Upper lobe of left lung (tissue), 6 donors: ENCODE measurements at places on chromosomes 4 and X. TPM values are rescaled to one million over a fixed set of nuclear protein-coding genes. Genes with fewer than 3 reads are reported as not detected.

Gene ASB12
- total RNA-seq, result not detected

Gene RPS6KA6
- 1.4 TPM for total RNA-seq

DNA sequence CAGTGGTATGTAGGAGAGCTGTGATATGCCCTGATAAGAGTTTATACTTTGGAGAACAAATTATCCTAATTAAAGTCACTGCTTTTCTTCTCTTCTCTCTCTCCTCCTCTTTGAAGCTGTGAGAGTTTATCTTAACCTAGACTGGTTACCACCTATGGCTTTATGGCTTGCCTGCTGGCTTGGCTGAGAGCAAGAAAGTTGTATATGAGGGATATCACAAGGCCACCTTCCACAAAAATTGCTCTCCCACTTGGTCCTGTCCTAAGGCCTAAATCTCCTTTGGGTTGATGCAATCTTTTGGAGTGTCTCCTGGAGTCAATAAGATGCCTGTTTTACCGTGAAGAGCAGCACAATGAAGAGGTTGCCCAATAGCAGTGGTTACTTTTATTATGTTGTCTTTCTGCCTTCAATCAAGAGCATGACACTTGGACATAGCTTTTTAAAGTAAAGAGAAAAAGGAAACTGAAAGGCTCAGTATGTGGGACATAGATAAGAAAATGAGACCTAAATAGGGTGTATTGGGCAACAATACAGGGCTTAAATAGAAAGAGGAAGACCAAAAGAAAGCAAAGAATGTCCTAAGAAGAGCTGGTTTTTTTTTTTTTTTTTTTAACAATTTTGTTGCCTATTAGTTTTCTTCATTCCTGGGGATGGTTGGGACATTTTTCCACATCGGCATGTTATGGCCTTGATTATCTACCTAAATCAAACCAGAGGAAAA, 9.2 kb downstream of the GUCY1A1 start:
- no peaks in the 10 kb centered on the region for H3K36me3 ChIP-seq
- H3K27ac ChIP-seq, result peak overlapping the region; percentile 70
- no peak for DNase-seq
- peak overlapping the region; percentile 7 for H3K4me3 ChIP-seq
- no peaks in the 10 kb centered on the region for H3K27me3 ChIP-seq
- H3K4me1 ChIP-seq, result peaks cover 26% of the 10 kb centered on the region

DNA sequence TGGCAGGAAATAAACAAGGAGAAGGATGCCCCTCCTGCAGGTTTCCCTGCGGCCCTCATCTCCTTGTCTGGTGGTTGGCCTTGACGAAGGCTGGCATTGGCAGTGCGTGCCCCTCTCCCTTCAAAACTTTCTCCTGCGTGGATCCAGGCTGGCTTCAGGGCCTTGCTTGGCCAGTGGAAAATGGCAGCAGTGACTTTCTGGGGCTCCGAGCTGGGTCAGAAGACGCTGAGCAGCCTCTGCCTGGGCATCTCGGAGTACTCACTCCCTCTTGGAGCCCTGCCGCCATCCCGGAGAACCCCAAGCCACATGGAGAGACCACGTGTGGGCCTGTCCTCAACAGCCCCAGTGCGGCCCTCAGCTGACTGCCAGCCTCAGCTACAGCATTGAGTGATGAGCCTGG, 39.5 kb downstream of the ADRA2C start:
- H3K27ac ChIP-seq, result no peak overlapping the region
- H3K27me3 ChIP-seq, result no peaks in the 10 kb centered on the region
- no peaks in the 10 kb centered on the region for H3K36me3 ChIP-seq
- no peaks in the 10 kb centered on the region for H3K4me1 ChIP-seq
- H3K4me3 ChIP-seq, result no peak overlapping the region

- no peak overlapping the region for H3K4me3 ChIP-seq
- H3K4me1 ChIP-seq, result no peaks in the 10 kb centered on the region
- no peaks in the 10 kb centered on the region for H3K27me3 ChIP-seq
- DNase-seq, result no peak
Observed at GRCh38 chr4:3234171-3235029, 14.6 kb upstream of the MSANTD1 start.

GRCh38 chrX:86370927-86371326, 222.7 kb downstream of the DACH2 start:
- no peak for DNase-seq
- no peak overlapping the region for H3K4me3 ChIP-seq
- no peaks in the 10 kb centered on the region for H3K4me1 ChIP-seq
- no peak overlapping the region for H3K27ac ChIP-seq

GRCh38 chr4:159016593-159017024, 86.3 kb upstream of the RAPGEF2 start:
- no peaks in the 10 kb centered on the region for H3K36me3 ChIP-seq
- H3K4me1 ChIP-seq, result no peaks in the 10 kb centered on the region
- H3K4me3 ChIP-seq, result no peak overlapping the region
- no peak for DNase-seq

- H3K27me3 ChIP-seq, result no peaks in the 10 kb centered on the region
- no peak overlapping the region for H3K4me3 ChIP-seq
- H3K4me1 ChIP-seq, result peaks cover 6% of the 10 kb centered on the region
- DNase-seq, result no peak
Observed at GRCh38 chr4:56788081-56788480, 33.4 kb downstream of the SPINK2 start.

GRCh38 chr4:179750374-179750773, 2308.1 kb upstream of the AGA start:
- DNase-seq, result no peak
- no peaks in the 10 kb centered on the region for H3K27me3 ChIP-seq
- H3K4me3 ChIP-seq, result no peak overlapping the region
- H3K27ac ChIP-seq, result no peak overlapping the region
- no peaks in the 10 kb centered on the region for H3K4me1 ChIP-seq
- no peaks in the 10 kb centered on the region for H3K36me3 ChIP-seq

GRCh38 chr4:83851261-83852084, 315.6 kb downstream of the GPAT3 start:
- H3K27me3 ChIP-seq, result no peaks in the 10 kb centered on the region
- no peak overlapping the region for H3K27ac ChIP-seq
- no peaks in the 10 kb centered on the region for H3K4me1 ChIP-seq

- no peaks in the 10 kb centered on the region for H3K4me1 ChIP-seq
- H3K36me3 ChIP-seq, result no peaks in the 10 kb centered on the region
- no peak overlapping the region for H3K27ac ChIP-seq
Observed at GRCh38 chr4:87399148-87399547, 8.2 kb upstream of the HSD17B11 start.

DNA sequence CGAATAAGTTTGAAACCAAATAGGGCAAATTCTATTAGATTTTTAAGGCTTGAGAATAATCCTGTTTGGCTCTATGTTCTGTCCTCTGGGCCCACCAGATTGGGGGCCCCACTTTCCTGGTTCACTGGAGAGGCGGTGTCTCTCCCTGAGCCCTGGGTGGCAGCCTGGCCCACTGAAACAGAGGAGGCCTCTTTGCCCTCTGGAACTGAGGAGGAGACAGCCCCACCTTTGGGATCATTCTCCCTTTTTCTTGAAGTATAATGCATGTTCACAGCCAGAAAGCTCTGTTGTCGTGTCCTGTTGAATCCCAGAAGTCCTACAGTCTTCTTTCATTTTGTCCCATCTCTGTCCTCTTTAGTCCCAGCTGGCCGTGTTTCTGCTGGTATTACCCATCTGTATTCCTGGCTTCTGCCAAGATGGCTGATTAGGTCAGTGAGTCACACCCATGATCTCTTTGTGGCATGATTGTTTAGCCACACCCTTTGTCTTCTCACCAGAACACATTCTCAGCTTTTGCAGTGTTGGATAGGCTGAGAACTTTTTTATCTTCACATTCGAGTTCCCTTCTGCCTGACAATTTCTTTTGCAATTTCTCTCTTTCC, 8.1 kb upstream of the TBC1D25 start:
- H3K4me1 ChIP-seq, result no peaks in the 10 kb centered on the region
- DNase-seq, result no peak
- no peaks in the 10 kb centered on the region for H3K27me3 ChIP-seq
- no peak overlapping the region for H3K4me3 ChIP-seq

DNA sequence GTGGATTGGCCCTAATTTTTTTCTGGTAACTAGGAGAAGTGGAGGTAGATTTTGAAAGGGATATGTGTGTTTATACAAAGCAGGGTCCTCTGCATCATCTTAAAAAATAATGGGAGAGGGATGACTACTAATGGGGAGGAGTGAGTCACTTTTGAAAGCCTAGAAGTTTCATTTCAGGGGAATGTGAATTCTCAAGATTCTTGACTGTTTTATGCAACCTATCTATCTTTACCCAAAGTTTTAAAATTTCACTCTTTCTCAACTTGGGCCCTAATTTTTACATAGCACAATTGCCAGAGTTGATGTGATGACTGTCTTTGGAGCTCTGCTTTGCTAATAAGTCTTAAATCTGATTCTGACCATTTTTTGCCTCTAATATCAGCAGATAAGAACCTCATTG, 445.2 kb downstream of the GRXCR1 start:
- no peak overlapping the region for H3K4me3 ChIP-seq
- no peaks in the 10 kb centered on the region for H3K27me3 ChIP-seq
- no peak overlapping the region for H3K27ac ChIP-seq
- no peak for DNase-seq

GRCh38 chr4:147288512-147288911, 192.4 kb upstream of the EDNRA start:
- DNase-seq, result no peak
- no peaks in the 10 kb centered on the region for H3K36me3 ChIP-seq
- H3K4me1 ChIP-seq, result no peaks in the 10 kb centered on the region
- no peaks in the 10 kb centered on the region for H3K27me3 ChIP-seq

DNA sequence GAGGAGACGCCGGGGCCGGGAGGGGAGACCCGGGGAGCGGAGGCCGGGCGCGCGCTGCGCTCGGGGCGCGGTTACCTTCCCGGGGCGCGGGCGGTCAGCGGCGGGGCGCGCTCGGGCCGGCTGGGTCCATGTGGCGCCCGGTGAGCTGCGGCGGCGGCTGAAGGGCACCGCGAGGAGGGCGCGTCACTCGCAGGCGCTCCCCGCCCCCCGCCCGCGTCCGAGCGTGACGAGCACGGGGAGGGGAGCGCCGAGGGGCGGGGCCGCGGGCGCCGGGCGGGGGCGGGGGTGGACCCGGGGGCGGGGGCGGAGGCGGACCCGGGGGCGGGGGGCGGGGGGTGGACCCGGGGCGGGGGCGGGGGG, at the start of gene CPLX1:
Gene CPLX1, minus strand, starts transcription at position 159 of the 360 bp plus-strand sequence. CDS start 1,607 bp downstream, outside the sequence.
- H3K27me3 ChIP-seq, result no peaks in the 10 kb centered on the region
- H3K27ac ChIP-seq, result no peak within 1 kb of the TSS
- no peak within 1 kb of the TSS for H3K4me3 ChIP-seq
- peaks cover 27% of the 10 kb centered on the region for H3K4me1 ChIP-seq
- H3K36me3 ChIP-seq, result no peaks in the 10 kb centered on the region

GRCh38 chrX:74232859-74233258, 71.1 kb upstream of the ZCCHC13 start:
- no peak overlapping the region for H3K27ac ChIP-seq
